Glutamatergic neuron (in vitro differentiated cells): ENCODE measurements at places on chromosomes 16 and 17. TPM values are rescaled to one million over a fixed set of nuclear protein-coding genes. Genes with fewer than 3 reads are reported as not detected.

Gene LRRC37A
- total RNA-seq: 11.5 TPM

- no peaks in the 10 kb centered on the region for H3K27me3 ChIP-seq
- peaks cover 23% of the 10 kb centered on the region for H3K4me1 ChIP-seq
- peak overlapping the region; percentile 44 for H3K27ac ChIP-seq
- no peak overlapping the region for H3K4me3 ChIP-seq
- DNase-seq: no peak
These were observed 110.3 kb downstream of the STX8 start for GRCh38 chr17:9465210-9465921.

DNA sequence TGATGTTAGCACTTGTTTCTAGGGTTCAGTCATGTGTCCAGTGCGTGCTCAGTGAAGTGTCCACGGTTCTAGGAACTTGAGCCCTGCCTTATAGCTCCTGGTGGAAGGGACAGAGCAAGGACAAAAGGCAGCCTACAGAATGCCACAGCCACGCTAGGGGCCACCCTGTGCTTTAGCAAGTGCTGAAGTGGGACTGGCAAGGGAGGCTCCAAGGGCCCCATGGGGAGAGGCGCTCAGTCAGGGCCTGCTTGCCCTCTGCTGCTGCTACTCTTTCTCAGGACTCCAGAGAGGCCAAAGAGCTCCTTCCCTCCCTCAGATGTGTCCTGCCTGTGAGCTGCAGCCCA is 6.8 kb downstream of the NT5C start:
- H3K36me3 ChIP-seq: no peaks in the 10 kb centered on the region
- DNase-seq: no peak
- no peak overlapping the region for H3K27ac ChIP-seq
- no peak overlapping the region for H3K4me3 ChIP-seq

- peaks cover 14% of the 10 kb centered on the region for H3K27me3 ChIP-seq
- H3K4me3 ChIP-seq: peak overlapping the region; percentile 77
- peaks cover 22% of the 10 kb centered on the region for H3K4me1 ChIP-seq
- H3K27ac ChIP-seq: peak overlapping the region; percentile 89
- H3K36me3 ChIP-seq: no peaks in the 10 kb centered on the region
These were observed 3.0 kb downstream of the UBALD2 start for GRCh38 chr17:76268015-76268749.

Gene LGALS9B
- total RNA-seq: not detected

Gene CLN3
- 29.4 TPM for total RNA-seq

GRCh38 chr16:67000384-67001351 is 12.3 kb downstream of the CES4A start:
- H3K27ac ChIP-seq: no peak overlapping the region
- no peaks in the 10 kb centered on the region for H3K36me3 ChIP-seq
- peaks cover 3% of the 10 kb centered on the region for H3K4me1 ChIP-seq
- H3K27me3 ChIP-seq: peaks cover 16% of the 10 kb centered on the region
- DNase-seq: peak; percentile 53
- peak overlapping the region; percentile 38 for H3K4me3 ChIP-seq

GRCh38 chr17:61225178-61225882 is 174.3 kb upstream of the TBX2 start:
- no peaks in the 10 kb centered on the region for H3K36me3 ChIP-seq
- peaks cover 2% of the 10 kb centered on the region for H3K27me3 ChIP-seq
- no peak overlapping the region for H3K4me3 ChIP-seq
- H3K4me1 ChIP-seq: peaks cover 8% of the 10 kb centered on the region

- peaks cover 9% of the 10 kb centered on the region for H3K4me1 ChIP-seq
- H3K27ac ChIP-seq: no peak overlapping the region
- H3K36me3 ChIP-seq: peaks cover 4% of the 10 kb centered on the region
- DNase-seq: no peak
- no peaks in the 10 kb centered on the region for H3K27me3 ChIP-seq
- H3K4me3 ChIP-seq: no peak overlapping the region
These were observed 2.0 kb upstream of the COX10 start for GRCh38 chr17:14067347-14067746.

Gene ENPP7
- total RNA-seq: not detected

DNA sequence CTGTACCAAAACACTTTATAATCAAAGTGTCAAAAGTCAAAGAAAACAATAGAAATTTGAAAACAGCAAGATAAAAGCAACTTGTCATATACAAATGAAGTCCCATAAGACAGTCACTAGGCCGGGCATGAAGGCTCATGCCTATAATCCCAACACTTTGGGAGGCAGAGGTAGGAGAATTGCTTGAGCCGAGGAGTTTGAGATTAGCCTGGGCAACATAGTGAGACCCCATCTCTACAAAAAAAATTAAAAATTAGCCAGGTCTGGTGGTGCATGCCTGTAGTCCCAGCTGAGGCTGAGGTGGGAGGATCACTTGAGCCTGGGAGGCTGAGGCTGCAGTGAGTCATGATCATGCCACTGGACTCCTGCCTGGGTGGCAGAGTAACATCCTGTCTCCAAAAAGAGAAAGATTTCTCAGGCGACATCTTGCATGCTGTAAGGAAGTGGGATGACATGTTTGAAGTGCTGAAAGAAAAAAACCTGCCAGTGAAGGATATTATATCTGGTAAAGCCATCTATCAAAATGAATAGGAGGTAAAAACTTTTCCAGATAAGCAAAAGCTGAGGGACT is 98.7 kb upstream of the NACA2 start:
- H3K27me3 ChIP-seq: no peaks in the 10 kb centered on the region
- DNase-seq: no peak
- no peak overlapping the region for H3K27ac ChIP-seq
- no peak overlapping the region for H3K4me3 ChIP-seq

Gene CD300H
- not detected for total RNA-seq

Gene EMP2
- total RNA-seq: 27.8 TPM

Gene KRTAP4-5
- total RNA-seq: not detected

DNA sequence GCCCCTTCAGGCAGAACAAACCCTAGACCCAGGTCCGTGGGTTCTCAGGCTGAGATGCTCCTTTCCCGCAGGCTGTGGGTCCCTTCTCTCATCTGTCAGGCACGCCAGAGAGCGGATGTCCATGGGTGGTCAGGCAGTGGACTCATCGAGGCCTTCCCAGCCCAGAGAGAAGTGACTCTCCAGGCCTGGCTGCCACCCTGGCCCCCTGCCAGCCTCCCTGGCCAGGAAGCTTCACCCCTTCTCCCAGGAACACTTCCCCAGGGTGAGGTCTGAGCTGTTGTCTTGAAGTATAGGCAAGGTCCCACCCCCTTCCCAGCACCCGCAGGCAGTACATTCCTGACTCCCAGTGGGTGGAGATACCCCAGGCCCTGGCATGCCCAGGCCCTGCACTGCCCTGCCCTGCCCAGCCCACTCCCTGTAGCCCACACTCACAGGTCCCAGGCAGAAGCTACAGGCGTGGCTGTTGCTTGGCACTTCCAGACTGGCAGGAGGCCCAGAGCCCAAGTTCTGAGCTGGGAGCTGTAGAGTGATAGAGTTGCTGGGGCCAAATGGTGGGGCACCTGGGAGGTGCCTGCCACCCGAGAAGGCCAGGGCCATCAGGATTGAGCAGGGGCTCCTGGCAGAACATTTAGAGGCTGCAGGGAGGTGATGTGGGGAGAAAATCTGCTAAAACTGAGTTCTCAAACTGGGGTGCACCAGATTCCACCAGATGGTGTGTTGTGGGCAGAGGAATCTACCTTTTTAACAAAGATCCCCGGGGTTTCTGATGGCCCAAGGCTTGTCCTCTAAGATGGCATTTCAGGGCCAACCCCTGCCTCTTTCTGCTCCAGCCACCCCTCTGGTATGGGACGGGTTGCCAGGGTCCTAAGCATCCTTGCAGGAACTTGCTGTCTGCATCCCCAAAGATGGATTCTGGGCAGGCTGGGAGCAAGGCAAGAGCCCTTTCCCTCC is 6.7 kb downstream of the ITGA3 start:
- H3K27ac ChIP-seq: no peak overlapping the region
- H3K36me3 ChIP-seq: no peaks in the 10 kb centered on the region
- DNase-seq: no peak
- peaks cover 9% of the 10 kb centered on the region for H3K4me1 ChIP-seq

GRCh38 chr17:67246653-67247415 is 1.8 kb upstream of the HELZ start:
- no peak for DNase-seq
- no peaks in the 10 kb centered on the region for H3K36me3 ChIP-seq
- H3K27me3 ChIP-seq: peaks cover 3% of the 10 kb centered on the region
- peaks cover 5% of the 10 kb centered on the region for H3K4me1 ChIP-seq
- H3K27ac ChIP-seq: no peak overlapping the region

GRCh38 chr17:9792181-9792840 is 919 bp upstream of the DHRS7C start:
- H3K27me3 ChIP-seq: peaks cover 1% of the 10 kb centered on the region
- no peak overlapping the region for H3K27ac ChIP-seq
- no peak for DNase-seq
- no peak overlapping the region for H3K4me3 ChIP-seq
- no peaks in the 10 kb centered on the region for H3K36me3 ChIP-seq
- H3K4me1 ChIP-seq: peaks cover 5% of the 10 kb centered on the region

DNA sequence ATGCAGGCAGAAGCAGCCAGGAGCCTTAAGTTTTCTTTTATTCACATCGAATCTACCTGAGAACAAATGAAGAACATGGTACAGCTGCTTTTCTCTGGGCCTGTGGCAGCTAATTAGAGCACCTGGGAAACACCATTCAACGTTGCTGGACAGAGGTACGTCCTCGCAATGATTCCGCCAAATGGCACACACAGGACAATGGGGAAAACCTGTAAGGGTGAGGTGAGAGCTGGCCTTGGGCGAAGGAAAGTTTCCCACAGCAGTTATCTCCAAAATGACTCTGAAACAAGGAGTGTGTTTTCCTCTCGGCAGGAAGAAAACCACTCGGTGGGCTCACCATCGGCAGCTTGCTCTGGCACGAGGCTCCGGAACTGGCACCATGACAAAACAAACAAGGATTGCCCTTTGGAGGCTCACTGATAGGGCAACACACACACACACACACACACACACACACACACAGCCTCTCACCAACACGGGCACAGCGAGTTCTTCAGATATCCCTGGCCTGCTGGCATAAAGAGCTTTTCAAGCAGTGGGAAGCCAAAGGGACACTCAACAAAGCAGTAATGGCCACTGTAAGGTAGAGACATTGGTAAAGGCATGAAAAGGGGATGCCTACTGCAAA is 73.7 kb downstream of the ZFHX3 start:
- no peak overlapping the region for H3K4me3 ChIP-seq
- no peak for DNase-seq
- peaks cover 2% of the 10 kb centered on the region for H3K27me3 ChIP-seq
- H3K27ac ChIP-seq: no peak overlapping the region
- peaks cover 7% of the 10 kb centered on the region for H3K36me3 ChIP-seq

Gene CCL16
- not detected for total RNA-seq

DNA sequence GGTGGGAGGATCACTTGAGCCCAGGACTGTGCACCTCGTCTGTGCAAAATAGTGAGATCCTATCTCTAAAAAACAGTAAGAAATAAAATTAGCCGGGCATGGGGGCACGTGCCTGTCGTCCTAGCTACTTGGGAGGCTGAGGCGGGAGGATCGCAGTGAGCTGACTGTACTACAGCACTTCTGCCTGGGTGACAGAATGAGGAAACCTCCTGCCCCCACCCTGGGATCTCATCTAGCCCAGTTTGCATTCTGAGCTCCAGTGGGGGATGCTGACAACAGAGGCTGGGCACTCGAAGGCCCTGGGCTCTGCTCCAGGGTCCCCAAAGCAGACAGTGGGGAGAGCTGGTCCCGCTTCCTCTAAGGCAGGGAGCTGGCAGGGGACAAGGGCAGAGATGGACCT is 7.1 kb downstream of the NAGPA start:
- no peaks in the 10 kb centered on the region for H3K36me3 ChIP-seq
- H3K27ac ChIP-seq: no peak overlapping the region
- H3K4me1 ChIP-seq: no peaks in the 10 kb centered on the region
- no peaks in the 10 kb centered on the region for H3K27me3 ChIP-seq
- no peak overlapping the region for H3K4me3 ChIP-seq

Gene MLKL
- not detected for total RNA-seq

Gene KRTAP9-2
- total RNA-seq: not detected

- H3K4me3 ChIP-seq: peak overlapping the region; percentile 74
- peaks cover 2% of the 10 kb centered on the region for H3K27me3 ChIP-seq
- no peaks in the 10 kb centered on the region for H3K36me3 ChIP-seq
- no peak overlapping the region for H3K27ac ChIP-seq
- no peak for DNase-seq
These were observed 1503.7 kb downstream of the CDH11 start for GRCh38 chr16:63617990-63618763.

- DNase-seq: no peak
- H3K4me3 ChIP-seq: no peak overlapping the region
- no peak overlapping the region for H3K27ac ChIP-seq
- no peaks in the 10 kb centered on the region for H3K27me3 ChIP-seq
These were observed 56.4 kb downstream of the CHD9 start for GRCh38 chr16:53111078-53111791.

Gene CA7
- 0.64 TPM for total RNA-seq

Gene ABCC3
- not detected for total RNA-seq

DNA sequence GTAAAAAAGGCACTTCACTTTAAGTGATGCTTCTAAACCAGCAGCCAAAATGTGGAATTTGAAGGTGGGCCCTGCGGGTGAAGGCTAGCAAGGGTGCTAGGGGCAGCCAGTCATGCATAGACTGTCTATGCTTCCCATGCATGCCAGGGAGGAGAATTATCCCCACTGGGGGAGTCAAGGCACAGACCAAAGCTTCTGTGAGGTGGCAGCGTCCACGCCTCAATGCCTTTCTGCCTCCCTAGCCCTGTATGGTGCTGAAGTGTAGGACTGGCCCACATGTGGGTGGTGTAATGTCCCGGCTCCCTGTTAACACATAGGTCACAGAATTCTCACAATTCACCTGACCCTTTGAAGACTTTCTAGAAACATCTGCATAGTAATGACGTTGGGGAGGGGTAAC is 1.9 kb downstream of the HS3ST2 start:
- peaks cover 11% of the 10 kb centered on the region for H3K36me3 ChIP-seq
- no peak for DNase-seq
- peaks cover 9% of the 10 kb centered on the region for H3K27me3 ChIP-seq
- H3K27ac ChIP-seq: no peak overlapping the region

DNA sequence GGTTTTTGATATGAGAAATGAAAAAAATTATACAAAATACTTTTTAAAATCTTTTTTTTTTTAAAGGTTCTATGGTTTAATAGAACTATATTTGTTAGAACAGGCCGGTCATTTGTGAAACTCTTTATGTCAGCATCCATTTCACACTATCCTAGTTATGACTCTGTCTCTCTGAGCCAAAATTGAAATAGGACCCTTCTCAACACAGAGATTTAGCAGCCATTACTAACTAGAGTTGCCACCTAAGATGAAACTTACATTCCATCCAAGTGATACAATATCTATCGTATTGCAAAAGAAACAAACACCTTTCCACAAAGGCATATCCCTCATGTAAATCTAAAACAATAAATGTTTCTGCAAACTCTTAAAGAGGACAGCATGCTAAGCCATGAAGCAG is 249.8 kb downstream of the CDH11 start:
- no peak for DNase-seq
- H3K27ac ChIP-seq: no peak overlapping the region
- no peak overlapping the region for H3K4me3 ChIP-seq
- H3K4me1 ChIP-seq: no peaks in the 10 kb centered on the region
- peaks cover 2% of the 10 kb centered on the region for H3K36me3 ChIP-seq
- H3K27me3 ChIP-seq: no peaks in the 10 kb centered on the region

GRCh38 chr17:81160747-81161453 is 4.4 kb upstream of the PVALEF start:
- H3K27ac ChIP-seq: no peak overlapping the region
- H3K4me1 ChIP-seq: peaks cover 6% of the 10 kb centered on the region
- no peaks in the 10 kb centered on the region for H3K36me3 ChIP-seq
- peak; percentile 22 for DNase-seq
- no peak overlapping the region for H3K4me3 ChIP-seq
